ENCODE measurements at places on chromosomes 3 and 15. TPM values are rescaled to one million over a fixed set of nuclear protein-coding genes. Genes with fewer than 3 reads are reported as not detected.

CPEB1 gene
- total RNA-seq: 0.70 TPM

P3H2 gene
- total RNA-seq: 0.48 TPM

CCK gene
- not detected for total RNA-seq

DNA sequence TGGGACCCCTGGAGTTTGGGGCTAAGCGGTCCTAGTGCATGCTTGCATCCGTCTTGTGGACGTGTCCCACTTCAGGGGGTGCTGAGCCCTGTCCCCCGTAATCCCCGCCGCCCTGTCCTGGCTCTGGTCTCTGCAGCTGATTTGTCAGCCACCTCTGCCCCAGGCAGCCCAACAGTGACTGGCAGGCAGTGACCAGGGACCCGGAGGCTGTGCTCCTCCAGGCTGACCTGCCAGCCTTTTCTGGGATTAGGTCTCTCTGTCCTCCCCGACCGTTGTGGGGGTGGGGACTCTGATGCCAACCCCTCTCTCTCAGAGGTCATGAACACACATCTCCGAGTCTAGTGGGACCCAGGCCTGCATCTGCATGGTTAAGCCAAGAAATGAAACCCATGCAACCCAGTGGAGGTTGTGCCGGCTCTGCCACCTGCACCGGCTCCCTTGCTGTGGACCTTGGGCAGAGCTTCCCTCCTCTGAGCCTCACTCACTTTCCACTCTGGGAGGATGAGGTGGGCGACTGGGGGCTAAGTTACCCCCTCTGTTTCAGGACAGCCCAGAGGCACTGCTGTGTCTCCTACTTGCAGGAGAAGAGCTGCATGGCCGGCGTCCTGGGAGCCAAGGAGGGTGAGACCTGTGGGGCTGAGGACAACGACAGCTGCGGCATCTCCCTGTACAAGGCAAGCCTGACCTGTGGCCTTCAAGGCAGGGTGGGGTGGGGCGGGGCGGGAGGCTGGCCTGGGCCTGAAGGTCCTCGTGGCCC is 60.2 kb downstream of the FBLN2 start:
- no peak for DNase-seq
- H3K27ac ChIP-seq: no peak overlapping the region
- H3K27me3 ChIP-seq: no peaks in the 10 kb centered on the region

GRCh38 chr3:146594843-146595482 is 10.2 kb downstream of the PLSCR5 start:
- no peak overlapping the region for H3K4me3 ChIP-seq
- H3K36me3 ChIP-seq: no peaks in the 10 kb centered on the region
- no peaks in the 10 kb centered on the region for H3K4me1 ChIP-seq
- DNase-seq: no peak
- no peaks in the 10 kb centered on the region for H3K27me3 ChIP-seq

DNA sequence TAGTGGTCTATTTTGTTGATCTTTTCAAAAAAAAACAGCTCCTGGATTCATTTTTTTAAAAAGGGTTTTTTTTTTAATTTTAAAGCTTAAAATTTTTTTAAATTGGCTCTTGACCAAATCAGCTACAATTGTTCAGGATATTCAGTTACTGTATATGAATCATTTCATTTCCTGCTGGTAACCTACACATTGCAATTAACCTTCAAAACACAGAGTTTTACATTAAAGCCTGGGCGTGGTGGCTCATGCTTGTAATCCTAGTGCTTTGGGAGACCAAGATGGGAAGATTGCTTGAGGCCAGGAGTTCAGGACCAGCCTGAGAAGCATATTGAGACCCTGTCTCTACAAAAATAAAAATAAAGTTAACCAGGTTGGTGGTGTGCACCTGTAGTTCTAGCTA is 163.4 kb downstream of the ALDH1A2 start:
- no peak overlapping the region for H3K4me3 ChIP-seq
- no peaks in the 10 kb centered on the region for H3K36me3 ChIP-seq
- H3K4me1 ChIP-seq: no peaks in the 10 kb centered on the region
- DNase-seq: no peak
- H3K27ac ChIP-seq: no peak overlapping the region
- H3K27me3 ChIP-seq: no peaks in the 10 kb centered on the region

DNA sequence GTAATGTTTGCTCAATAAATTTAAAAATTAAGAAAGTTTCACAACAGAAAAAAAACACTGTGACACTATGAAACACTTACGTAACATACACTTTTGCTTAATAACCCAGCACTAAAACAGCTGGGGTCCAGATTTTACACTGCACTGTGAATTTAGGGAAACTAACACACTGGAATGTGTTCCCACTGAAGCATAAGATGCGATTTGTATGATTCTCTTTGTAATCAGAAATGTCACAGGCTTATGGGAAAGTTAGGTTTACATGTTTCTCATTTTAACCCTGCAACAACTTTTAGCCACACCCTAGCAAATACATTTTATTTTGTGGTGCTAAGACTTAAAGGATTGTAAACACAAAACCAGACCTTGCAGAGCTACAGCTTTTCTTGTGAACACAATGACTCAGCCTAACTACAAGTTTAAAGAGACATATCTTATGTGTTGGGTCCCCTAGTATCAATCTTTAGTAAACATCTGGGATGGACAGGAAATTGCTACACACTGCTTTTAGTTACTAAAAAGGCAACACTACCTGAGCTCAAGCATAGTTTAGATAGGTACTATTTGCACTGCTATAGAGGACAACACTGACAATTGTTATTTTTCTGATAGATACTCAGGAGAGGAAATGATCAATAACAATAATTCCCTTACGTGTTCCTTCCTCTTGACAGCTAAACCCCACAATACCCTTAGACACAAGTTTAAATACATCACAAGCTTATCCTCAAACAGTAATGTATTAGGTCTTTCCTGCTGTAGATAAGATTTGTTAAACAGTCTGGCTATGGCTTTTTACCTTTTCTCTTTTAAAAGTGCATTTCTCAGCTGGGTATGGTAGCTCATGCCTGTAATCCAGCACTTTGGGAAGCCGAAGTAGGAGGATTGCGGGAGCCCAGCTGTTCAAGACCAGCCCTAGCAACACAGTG is 3.8 kb downstream of the PLD1 start:
- DNase-seq: no peak
- peaks cover 4% of the 10 kb centered on the region for H3K4me1 ChIP-seq
- no peak overlapping the region for H3K27ac ChIP-seq
- no peaks in the 10 kb centered on the region for H3K36me3 ChIP-seq

- H3K36me3 ChIP-seq: no peaks in the 10 kb centered on the region
- DNase-seq: no peak
- no peaks in the 10 kb centered on the region for H3K4me1 ChIP-seq
- no peak overlapping the region for H3K4me3 ChIP-seq
These were observed 80.5 kb downstream of the NPAP1 start for GRCh38 chr15:24756101-24756500.

DNA sequence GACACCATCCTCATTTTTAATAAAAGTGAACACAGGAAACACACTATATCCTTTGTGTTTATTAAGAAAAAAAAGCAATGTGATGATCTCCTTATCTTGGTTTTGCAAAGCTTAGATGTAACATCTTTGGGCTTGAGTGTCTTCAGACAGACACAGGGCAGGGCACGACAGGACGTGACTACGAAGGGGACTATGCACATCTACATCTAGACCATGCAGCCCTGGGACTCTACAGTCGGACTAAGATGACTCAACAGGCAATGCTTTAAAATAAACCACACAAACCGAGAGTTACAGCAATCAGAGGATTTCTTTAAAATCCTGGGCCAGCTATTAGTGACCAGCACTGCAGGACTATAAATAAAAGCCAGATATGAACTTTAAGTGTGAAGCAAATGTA is 22.8 kb upstream of the TM2D3 start:
- H3K27me3 ChIP-seq: no peaks in the 10 kb centered on the region
- no peak overlapping the region for H3K4me3 ChIP-seq
- peaks cover 63% of the 10 kb centered on the region for H3K36me3 ChIP-seq
- H3K27ac ChIP-seq: no peak overlapping the region
